ENCODE measurements at places on chromosomes 1 and 21. TPM values are rescaled to one million over a fixed set of nuclear protein-coding genes. Genes with fewer than 3 reads are reported as not detected.

The PRKAA2 gene
- total RNA-seq = not detected

The GPR161 gene
- total RNA-seq = 0.27 TPM

The MCOLN2 gene
- total RNA-seq = 32.9 TPM

The S100A12 gene
- not detected for total RNA-seq

The ANGPTL3 gene
- not detected for total RNA-seq

The HES4 gene
- total RNA-seq = 1.3 TPM

The ODR4 gene
- 17.4 TPM for total RNA-seq

The C1QB gene
- 0.45 TPM for total RNA-seq

The ZBTB8A gene
- total RNA-seq = 0.23 TPM

The CA6 gene
- not detected for total RNA-seq

The THEMIS2 gene
- 14.2 TPM for total RNA-seq

The ENO1 gene
- total RNA-seq = 4,068 TPM

The SPRR1B gene
- not detected for total RNA-seq

The IGSF21 gene
- total RNA-seq = not detected

The ZBTB8OS gene
- 54.6 TPM for total RNA-seq

The SIK1 gene
- 19.6 TPM for total RNA-seq

The CD53 gene
- total RNA-seq = 217 TPM

The GBP6 gene
- 0.76 TPM for total RNA-seq

The UTP25 gene
- 17.7 TPM for total RNA-seq

The KCNN3 gene
- 0.35 TPM for total RNA-seq

The PPM1J gene
- not detected for total RNA-seq

The BATF3 gene
- 54.2 TPM for total RNA-seq

The ALG14 gene
- total RNA-seq = 4.9 TPM

The FCN3 gene
- 0.34 TPM for total RNA-seq

The PYHIN1 gene
- total RNA-seq = 5.2 TPM

The OBSCN gene
- total RNA-seq = 9.3 TPM

The S100A5 gene
- 0.74 TPM for total RNA-seq

The PROX1 gene
- 0.03 TPM for total RNA-seq

The IL23R gene
- 7.5 TPM for total RNA-seq

The GORAB gene
- 8.9 TPM for total RNA-seq

The DNTTIP2 gene
- total RNA-seq = 135 TPM

The CATSPER4 gene
- total RNA-seq = not detected

The UMODL1 gene
- not detected for total RNA-seq

The PRELP gene
- total RNA-seq = 0.05 TPM

The PCBP3 gene
- 5.7 TPM for total RNA-seq

The PCAT6 gene
- not detected for total RNA-seq

The LAPTM5 gene
- 86.8 TPM for total RNA-seq

The CCDC24 gene
- total RNA-seq = 1.0 TPM

The FALEC gene
- total RNA-seq = not detected

The LAD1 gene
- 0.21 TPM for total RNA-seq

The SH2D5 gene
- 2.1 TPM for total RNA-seq

The AIRE gene
- total RNA-seq = not detected

The TMEM200B gene
- 0.61 TPM for total RNA-seq

The STIL gene
- 7.3 TPM for total RNA-seq

The KLF17 gene
- not detected for total RNA-seq

The WNT2B gene
- not detected for total RNA-seq

The CFAP107 gene
- not detected for total RNA-seq

The DTL gene
- total RNA-seq = 65.2 TPM

The PLA2G5 gene
- total RNA-seq = not detected

The PALMD gene
- total RNA-seq = not detected

The AIM2 gene
- 24.7 TPM for total RNA-seq

The UBL4B gene
- total RNA-seq = not detected

The DCST1 gene
- not detected for total RNA-seq

The SPRR2A gene
- not detected for total RNA-seq

Data from activated T-cell treated with anti-CD3 and anti-CD28 coated beads, Interleukin-2, amount 50 U/mL, for 4 hours (primary cell).